Stimulated activated CD4-positive, alpha-beta T cell treated with anti-CD3 and anti-CD28 coated beads, Interleukin-12 subunit alpha, Interleukin-12 subunit beta, amount 100 ng/mL, for 48 hours (primary cell): ENCODE measurements at places on chromosomes 2 and 18.

DNA sequence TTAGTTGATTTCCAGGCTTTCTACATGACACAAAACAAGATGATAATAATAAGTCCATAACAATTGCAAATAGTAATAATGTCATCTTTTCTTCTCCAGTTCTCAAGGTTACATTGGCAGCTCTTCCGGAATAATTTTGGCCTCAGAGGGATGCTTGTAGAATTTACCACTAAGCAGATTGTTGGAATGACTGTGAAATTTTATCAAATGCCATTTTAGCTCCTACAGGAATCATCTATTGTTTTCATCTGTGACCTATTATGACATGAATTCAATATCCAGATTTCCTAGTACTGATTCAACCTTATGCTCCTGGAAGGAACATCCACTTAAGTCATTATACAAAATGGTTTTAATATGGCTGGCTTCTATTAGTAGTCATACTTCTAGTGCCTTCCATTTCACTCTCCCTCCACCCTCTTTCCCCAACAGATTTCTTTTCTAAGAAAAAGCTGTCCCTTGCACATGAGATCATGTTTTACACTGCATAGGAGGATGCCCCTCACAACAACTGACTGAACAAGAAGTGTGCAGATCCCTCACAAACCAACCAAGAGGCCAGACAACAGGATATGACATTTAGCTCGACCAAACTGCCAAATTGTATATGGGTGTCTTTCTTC is 200.0 kb downstream of the DNER start:
- DNase-seq: no peak

DNA sequence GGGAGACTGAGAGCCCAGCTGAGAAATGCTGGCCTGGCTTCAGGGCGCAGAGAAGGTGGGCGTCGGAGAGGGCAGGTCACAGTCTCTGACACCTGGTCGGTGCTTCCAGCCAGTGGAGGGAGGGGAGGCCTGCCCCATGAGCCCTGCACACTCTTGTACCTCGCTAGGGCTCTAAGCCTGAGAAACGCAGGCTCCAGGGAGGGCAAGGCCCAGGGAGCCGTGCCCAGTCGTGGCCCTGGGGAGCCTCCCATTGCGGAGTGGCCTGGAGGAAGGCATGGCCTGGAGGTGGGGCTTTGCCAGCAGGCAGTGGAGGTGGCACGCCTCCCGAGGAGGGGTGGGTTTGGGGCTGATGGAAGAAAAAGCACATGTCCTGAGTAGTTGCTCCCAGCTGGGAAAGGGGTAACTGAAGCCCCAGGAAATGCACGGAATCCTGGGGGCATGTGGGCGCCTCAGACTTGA is 39.0 kb downstream of the MTERF4 start:
- DNase-seq: no peak

DNA sequence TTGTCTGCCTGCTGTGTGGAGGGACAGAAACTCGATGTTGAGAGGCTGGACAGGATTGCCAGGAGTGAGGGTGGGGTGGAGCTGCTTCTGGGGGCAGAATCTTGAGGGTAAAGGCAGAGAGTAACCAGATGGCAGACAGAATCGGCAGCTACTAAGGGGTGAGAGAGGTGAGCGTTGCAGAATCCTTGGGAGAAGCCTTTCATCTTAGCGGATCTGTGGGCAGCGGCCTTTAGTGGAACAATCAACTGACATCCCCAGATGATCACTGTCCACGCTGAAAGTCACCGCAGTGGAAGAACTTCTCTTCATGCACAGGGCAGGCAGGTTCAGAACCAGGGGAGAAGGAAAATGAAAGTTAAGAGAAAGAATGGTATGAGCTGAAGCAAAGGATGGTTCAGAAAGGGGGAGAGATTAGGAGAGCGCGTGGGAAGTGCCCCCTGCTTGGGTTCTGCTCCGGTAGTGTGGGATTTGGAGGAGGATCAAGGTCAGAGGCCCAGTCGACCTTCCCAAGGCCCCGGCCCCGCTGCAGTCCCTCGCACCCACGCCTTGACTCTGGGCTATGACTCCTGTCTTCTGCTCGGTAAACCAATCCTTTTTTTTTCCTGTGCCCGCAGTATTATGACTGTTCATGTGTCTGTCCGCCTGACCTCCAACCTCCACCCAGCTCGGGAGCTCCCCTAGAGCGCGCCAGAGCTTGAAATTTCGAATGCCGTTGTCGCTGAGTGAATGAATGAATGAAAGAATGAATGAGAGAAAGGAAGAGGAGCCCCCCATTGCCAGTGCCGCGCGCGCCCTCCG is 584 bp downstream of the BOLA3 start:
- DNase-seq: peak; percentile 36

DNA sequence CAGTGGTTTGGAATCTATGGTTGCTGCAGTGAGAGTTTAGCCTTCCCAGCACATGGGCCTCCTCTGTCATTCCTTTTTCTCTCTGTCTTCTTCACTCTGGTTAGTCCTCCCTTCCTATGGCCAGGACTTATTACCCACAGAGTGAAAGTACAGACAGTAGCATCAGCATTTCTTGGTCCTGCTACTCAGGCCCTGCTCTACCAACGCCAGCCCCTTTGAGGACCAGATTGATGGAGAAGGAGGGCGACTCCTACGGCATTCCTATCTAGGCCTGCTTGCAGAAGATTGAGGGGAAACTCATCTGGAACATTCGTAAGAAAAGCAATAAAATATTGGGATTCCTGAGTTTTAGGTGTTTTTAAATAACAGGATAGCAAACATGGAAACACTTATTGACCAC is 43.5 kb downstream of the BMP10 start:
- DNase-seq: no peak

- DNase-seq: no peak
These were observed 145.2 kb downstream of the EPHA4 start for GRCh38 chr2:221426929-221427328.

DNA sequence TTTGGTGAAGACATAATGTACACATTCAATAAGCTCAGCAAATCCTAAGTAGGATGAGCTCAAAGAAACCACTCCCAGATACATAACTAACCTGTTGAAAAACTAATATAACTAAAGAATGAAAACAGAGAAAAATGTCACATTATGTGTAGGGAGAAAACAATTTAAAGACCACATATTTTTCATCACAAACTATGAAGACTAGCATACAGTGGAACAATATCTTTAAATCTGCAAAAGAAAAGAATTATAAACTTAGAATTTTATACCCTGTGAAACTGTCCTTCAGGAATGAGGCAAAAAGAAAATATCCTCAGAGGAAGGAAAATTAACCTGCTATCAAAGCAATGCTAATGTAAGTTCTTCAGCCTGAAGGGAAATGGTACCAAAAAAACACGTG is 151.5 kb downstream of the PIEZO2 start:
- no peak for DNase-seq

- DNase-seq: no peak
These were observed 5.9 kb upstream of the ATP5MC3 start for GRCh38 chr2:175187378-175187777.

DNA sequence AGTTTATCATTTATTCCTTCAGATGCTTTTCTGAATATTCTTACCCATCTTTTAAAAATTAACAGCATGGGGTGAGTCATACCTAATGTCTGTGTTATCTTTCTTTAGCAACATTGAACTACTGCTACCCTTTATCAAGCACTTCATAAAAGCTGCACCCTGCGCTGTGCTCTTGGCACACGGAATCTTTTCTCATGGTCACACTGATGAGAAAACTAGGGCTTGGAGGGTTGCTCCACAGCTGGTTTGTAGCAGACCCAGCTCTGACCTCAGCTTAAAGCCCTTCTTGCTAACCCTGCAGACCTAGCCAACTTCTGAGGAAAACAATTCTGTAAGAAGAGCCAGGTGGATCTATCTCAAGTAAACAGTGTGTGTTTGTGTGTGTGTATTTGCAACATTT is 106.3 kb downstream of the RNF144A start:
- DNase-seq: no peak

GRCh38 chr2:122251158-122251557 is 495.7 kb downstream of the TSN start:
- DNase-seq: no peak

GRCh38 chr2:145939949-145940348 is 1420.0 kb upstream of the ZEB2 start:
- DNase-seq: no peak

DNA sequence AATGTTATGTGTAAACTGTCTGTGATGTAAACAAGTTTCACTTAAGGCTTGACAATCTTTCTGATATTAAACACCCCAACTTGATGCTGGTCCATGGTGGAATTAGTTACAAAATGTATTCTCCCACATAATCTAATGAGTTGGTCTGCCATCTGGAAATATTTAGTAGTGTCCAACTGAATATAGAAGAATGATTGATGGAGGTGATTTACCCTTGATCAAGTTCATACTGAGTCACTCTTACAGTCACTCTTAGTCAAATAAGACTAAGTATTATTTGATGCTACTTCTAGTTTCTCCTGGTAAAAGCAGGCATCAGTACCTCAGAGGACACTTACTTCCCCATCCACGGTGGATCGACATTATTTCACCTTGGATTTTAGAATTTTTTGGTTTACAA is 198.1 kb downstream of the SATB2 start:
- DNase-seq: no peak

- DNase-seq: no peak
These were observed 267.6 kb downstream of the METTL4 start for GRCh38 chr18:2303517-2304238.

- DNase-seq: no peak
These were observed 138.4 kb downstream of the OTX1 start for GRCh38 chr2:63189026-63189425.
